ENCODE measurements at places on chromosomes 7 and 10.

DNA sequence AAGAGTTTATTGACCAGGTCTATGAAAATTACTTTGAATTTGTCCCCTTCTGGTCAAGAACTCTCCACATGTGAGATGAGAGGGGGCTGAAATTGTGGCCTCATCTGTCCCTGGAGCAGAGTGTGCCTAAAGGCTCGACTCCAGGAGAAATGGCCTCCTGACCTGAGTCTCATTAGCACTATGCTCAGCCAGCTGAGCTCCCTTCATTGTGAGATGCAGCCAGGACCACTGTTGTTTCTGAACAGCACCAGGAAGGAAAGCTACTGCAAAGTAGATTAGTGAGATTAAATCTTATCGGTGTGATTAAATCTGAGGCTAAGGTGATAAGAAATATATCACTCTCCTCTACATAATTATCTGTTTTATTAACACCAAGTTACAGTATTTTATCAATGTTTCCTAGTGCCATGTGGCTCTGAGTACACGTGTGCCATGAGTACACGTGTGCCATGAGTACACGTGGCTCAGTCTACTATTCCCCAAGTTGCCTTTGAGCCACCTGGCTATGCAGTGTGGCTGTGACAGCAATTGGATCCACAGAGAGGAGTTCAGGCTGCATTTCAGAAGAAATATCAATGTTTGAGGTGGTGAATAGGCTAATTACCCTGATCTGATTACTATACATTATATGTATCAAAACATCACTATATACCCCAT, 126.9 kb downstream of the IPMK start:
- no peak for DNase-seq

DNA sequence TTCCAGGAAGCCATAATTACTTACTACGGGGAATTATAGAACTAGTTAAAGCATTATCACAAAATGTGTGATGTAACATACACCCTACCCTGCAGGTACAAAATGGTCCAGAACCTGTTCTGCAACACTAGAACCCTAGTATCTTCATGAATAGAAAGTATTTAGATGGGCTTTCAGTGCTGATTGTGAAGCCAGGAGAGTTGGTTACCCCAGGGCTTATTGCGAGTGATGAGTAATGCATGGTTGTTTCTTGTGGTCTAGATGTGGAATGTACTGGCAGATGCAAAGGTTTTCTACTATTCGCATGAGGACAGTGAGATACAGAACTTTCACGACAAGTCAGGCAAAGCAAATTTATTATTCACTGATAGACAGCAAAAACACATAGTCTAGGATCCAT, 33.6 kb upstream of the AGR3 start:
- no peak for DNase-seq

DNA sequence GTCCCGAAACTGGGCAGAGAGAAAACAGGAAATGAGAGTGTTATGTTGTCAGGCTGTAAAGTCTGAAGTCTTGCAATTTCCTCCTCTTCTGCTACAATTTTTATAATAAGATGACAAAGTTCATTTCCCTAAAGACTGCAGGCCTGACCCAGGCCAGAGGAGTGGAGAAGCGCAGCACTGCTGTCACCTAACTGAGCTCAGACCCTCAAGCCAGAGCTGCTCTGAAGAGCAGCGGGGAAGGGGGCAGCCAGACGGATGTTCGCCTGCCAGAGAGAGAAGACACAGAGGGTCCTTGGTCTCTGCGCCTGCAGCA, 12.6 kb upstream of the AOAH start:
- no peak for DNase-seq

DNA sequence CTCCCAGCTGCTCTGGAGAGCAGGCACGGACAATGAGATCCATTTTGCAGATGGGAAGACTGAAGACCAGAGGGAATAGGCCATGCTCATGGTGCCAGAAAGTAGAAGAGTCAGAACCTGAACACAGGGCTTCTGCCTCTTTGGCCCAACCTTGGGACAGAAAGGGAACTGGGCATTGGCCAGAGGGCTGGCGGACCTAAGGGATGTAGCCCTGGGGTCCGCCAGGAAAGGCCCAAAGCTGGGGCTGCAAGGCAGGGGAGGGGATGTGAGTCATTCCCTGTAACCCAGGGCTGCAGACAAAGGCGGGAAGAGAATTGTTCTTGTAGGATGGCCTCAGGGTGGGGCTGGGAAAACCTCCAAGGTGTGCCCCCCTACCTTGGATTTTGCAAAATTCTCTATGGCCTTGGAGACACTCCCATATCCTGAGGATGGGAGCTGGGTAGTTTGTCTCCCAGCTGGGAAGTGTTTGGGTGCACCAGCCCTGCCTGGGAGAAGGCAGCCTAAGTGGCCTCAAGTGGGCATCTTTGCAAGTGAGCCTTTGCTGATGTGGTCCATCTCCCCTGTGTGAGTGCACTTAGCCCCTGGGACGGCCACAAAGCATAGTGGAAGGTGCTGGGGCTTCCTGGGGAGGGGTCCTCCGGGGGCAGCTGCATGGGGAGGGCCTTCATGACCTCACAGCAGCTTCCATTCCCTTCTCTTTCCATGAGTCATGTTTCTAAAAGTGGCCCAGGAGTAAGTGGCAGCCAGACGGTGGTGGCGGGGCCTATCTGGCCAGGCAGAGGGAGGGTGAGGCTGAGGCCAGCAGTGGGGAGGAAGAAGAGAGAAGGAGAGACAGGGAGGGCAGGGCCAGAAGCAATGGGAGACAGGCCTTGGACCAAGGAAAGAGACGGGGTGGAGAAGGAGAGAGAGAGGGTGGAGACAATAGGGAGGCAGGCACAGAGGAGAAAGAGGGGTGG, 9.2 kb downstream of the AQP1 start:
- peak; percentile 19 for DNase-seq

- DNase-seq, result no peak
These were observed 71.2 kb upstream of the LRRC18 start for GRCh38 chr10:49010865-49011264.

GRCh38 chr10:76270464-76270863, 839.0 kb downstream of the LRMDA start:
- DNase-seq, result no peak

GRCh38 chr7:108947526-108947925, 377.9 kb downstream of the DNAJB9 start:
- DNase-seq, result no peak

DNA sequence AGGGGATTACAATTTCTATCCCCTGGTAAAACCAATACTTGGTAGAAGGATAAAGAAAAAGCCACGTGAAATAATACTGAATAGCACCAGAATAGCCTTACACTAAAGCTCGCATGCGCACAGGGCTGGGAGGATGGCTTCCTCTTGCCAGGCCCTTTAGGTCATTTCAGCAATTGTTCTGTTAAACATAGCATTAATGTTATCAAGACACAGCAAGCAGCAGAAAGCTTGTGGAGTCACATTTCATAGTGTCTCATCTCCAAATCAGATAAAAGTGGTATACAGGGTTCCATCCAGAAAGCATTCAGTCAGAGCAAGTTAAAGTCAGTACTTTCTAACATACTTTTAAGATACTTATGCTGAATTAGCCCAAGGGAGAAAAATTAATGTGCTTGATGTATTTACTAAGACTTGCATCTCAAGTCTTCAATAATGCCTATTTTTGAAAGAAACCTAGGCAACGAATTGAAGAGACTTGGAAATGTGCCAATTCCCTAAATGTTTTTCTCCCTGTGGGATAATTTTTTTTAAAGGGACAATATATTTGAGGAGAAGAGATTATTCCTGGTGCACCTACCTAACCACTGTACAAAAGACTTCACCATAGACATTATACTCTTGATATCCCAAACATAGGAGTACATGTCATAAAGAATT, 14.3 kb upstream of the NPM3 start:
- no peak for DNase-seq

DNA sequence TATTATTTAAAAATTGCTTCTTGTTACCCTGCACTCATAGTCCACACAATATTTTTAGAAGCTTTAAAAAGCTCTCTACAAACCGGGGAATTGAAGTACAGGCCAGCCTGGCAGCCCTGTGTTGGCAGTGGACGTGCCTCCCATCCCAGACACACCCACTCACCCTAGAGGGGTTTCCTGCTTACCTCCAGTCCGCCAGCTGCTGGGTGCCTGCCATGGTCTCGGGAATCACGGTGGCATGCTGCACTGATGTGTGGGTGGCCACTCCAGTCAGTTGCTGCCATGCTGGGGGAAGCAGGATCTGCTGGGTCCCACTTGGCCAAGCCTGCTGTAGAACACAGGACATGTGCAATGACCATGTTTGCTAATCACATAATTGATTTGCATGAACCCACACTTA, 80.4 kb downstream of the CLEC2L start:
- no peak for DNase-seq

DNA sequence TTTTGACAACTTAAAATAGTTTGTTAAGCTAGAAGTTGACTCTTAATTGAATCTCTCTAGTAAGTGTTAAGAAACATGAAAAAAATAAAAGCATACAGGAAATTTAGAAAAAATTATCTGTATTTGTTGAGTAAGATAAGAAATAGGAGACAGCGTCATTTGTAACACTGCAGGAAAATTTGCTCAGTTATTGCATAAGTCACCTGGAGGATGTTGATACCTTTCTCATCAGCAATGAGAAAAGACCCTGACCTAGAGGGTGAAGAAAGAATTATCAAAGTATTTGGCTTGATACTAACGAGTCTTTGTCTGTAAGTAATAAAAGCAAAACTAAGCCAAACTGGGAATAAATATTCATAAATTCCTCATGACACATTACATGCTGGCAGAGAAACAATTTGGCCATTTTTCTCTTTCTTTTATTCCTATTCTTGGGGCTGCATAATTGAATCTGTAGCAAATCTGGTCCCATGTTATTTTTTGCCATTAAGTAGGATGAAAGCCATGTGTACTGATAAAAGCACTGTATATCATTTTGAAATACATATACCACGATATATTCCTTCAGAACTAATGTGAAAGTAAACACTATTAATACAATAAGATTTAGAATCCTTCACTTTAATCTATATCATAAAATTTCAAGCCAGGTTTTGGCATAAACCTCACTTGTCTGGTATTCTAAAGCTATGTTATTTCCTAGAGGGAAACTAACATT, 362.8 kb downstream of the THSD7A start:
- DNase-seq, result no peak

- no peak for DNase-seq
These were observed 595.2 kb downstream of the AUTS2 start for GRCh38 chr7:70193514-70193913.

- no peak for DNase-seq
These were observed 70.9 kb downstream of the CDK1 start for GRCh38 chr10:60849217-60849616.

DNA sequence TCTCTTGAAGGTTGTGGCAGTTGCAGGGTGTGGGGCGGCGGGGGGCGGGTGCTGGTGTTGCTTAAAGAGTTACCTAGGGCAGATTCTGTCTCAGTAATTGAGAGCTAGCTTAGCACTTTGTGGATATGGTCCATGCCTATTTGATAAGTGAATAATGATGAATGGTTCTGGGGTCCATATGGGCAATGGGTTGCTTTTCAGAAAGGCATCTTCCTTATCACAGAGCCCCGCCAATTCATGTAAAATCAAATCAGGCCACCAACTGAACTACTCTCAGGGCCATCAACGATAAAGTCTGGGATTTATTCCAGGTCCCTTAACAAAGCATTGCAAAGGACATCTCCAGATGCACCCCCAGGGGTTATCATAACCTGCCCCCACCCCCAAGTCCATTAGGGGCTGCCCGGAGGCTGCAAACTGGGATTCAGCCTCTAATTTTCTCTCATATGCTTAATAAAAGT, 1.8 kb upstream of the PRRT4 start:
- DNase-seq, result no peak

GRCh38 chr10:24503461-24504320, 220.0 kb downstream of the ARHGAP21 start:
- no peak for DNase-seq

DNA sequence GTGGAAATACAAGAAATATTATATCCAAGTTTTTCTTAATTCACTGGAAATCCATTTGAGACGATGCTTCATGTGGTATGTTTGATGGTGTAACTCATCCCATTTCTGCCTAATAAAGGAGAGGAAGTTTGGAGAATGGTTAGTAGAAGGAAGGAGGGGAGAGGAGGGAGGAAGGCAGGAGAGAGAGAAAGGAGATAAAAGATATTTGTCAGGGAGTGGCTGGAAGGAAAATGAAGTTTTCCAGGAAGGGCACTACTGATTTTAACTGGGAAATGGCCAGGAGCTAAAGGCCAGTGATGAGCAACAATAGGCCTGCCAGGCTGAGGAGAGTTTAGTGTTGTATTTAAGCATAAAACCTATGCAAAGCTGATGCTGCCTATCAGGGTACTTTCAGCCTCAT, 182.0 kb downstream of the STK31 start:
- no peak for DNase-seq

DNA sequence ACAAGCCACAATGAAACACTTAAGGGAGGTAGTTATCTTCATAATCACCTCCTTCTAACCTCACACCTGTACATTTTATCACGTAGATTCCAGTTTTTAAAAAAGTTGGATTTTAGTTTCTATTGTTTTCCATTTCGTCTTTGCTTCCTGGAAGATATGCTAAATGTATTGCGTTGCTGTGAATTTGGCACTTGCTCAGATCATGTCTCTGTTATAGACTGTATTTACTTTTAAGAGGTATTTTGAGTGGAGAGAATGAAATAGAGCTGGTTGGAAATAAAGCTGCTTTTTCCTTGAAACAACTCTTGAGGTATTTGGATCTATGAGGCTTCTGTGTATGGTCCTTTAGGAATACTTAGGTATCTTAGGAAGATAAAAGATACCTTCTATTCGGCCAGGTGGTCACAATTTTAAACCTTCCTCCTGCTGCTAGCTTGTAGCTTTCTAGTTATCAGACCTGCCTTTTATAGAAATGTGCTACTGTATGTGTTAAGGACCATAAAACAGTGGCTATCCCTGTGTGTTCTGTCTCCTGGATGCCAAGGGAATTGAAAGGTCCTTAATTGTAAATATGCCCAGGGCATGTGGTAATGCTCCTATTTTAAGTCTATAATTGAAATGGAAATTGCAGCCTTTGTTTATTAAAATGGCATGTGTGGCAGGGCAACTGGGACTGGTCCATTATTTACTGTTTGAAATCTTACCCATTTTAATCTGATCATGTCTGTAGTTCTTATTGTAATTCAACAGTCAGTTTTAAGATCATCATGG, 147.7 kb downstream of the SND1 start:
- DNase-seq, result no peak

DNA sequence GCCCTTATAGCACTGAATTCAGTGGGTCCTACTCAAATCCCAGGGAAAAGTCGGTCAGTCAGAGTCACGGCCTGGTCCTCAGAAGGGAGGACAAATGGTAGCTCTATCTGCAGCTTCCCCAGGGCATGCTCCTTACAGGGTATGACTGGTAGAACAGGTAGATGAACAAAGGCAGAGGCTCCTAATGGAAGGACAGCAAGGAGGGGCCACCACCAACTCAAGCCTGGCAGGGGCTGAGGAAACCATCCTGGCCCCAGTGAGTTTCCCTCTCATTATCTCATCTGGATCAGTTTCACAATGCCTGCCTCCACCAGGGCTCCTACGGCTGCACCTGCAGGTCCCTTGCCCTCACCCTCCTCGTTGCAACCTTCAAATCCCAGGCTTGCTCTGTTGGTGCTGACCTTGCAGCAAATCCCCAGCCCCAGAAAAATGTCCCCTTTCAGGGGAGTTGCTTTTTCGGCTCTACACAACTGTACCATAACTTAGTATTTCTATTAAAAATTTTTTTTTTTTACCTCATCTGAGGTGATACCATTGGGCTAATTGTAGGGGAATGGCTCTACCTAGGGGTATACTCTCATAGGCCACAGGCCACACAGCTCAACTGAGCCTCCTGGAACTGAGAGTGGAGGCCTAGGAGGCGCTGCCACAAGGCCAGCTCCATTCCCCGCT, 2.4 kb upstream of the MYO1G start:
- no peak for DNase-seq

GRCh38 chr10:131261890-131262475, 49.5 kb downstream of the TCERG1L start:
- DNase-seq, result no peak
